HTR-8/SVneo (cell line): ENCODE measurements at places on chromosomes 4 and X.

DNA sequence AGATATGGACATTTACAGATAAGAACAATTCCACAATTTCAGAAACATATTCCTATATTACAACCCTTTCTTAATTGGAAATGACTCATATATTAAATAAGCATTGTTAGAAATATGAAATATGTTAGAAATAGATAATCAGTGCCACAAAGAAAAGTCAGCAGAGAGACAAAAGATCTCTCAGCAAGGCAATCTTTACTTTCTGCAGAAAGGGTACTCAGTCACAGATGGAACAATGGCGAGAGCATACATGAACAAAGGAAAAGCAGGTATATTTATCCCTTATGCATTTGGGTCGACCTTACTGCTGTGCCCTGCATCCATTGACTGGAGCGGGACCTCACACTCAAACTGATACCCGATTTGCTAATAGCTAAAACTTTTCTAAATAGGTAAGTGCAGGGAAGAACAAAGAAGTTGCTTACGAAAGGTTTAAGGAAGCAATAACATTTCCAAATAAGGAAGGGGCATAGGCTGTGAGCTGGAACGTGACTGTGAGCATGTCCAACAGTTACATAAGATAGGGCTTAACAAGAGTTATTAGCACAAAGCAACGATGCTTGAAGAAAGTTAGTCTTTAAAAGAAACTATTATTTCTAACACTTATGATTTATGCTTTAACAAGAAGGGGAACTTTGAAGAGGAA lies 40.8 kb downstream of the MGARP start:
- no peak for DNase-seq

GRCh38 chrX:10538831-10539230 lies 81.6 kb downstream of the MID1 start:
- DNase-seq = no peak

DNA sequence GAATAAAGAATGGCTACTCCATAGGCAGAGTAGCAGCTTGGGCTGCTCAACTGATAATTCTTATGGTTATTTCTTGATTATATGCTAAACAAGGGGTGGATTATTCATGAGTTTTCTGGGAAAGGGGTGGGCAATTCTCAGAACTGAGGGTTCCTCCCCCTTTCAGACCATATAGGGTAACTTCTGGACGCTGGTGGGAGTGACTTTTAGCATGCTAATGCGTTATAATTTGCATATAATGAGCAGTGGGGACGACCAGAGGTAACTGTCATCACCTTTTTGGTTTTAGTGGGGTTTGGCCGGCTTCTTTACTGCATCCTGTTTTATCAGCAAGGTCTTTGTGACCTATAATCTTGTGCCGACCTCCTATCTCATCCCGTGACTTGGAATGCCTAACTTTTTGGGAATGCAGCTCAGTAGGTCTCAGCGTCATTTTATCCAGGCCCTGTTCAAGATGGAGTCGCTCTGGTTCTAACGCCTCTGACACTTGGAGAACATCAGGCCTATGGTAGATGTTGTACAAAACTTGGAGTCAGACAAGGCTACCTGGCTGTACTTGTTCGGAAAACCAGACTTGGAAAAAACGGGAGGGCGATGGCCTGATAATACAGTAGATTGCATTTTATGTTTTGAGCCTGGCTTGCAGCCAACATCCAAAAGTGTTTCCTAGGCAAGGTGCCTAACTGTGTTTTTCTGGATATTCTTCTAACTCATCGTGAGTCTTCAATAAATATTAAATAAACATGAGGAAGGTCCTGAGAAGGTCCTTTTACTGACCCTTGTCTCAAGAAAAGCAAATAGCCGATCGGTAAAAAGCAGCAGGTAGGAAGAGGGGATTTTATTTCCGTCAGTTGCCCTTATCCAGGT lies 1.8 kb upstream of the TMEM164 start:
- DNase-seq = no peak

- DNase-seq = no peak
Observed at GRCh38 chrX:572538-573124, 58.0 kb upstream of the SHOX start.

DNA sequence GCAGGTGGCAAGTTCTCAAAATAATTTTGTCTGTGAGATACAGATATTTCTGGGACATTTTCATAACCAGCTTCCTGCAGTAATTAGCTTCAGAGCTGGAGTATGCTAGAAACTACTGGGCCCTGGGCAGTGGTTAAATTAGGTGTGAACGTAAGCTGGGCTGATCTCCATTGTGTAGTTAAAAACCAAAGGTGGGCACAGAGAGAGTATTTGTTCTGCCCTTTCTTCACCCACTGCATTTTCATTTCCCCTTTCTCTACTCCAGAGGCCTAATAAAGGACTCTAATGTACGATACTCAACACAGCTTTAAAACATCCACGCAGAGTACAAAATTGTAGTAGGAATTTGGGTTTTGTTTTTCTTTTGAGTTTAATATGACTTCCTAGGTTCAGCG lies 252.7 kb downstream of the SPRY1 start:
- no peak for DNase-seq

DNA sequence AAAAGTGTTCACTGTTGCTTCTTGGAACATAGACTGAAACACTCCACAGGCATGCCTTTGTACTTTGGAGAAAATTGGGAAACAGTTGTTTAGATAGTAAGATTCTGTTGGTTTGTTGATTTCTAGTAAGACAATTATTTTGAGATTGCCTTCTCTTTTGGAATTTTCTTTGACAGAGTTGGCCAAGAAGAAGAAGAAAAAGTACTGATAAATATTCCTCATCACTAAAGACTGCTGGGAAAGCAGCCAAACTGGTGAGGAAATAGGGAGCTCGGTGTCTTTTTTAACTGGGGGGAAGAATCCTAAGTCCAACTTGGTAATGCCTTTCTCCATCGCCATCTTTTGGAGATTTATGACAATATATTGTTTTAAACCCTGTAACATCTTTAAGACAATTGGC lies 370.7 kb downstream of the GPAT3 start:
- DNase-seq = no peak

DNA sequence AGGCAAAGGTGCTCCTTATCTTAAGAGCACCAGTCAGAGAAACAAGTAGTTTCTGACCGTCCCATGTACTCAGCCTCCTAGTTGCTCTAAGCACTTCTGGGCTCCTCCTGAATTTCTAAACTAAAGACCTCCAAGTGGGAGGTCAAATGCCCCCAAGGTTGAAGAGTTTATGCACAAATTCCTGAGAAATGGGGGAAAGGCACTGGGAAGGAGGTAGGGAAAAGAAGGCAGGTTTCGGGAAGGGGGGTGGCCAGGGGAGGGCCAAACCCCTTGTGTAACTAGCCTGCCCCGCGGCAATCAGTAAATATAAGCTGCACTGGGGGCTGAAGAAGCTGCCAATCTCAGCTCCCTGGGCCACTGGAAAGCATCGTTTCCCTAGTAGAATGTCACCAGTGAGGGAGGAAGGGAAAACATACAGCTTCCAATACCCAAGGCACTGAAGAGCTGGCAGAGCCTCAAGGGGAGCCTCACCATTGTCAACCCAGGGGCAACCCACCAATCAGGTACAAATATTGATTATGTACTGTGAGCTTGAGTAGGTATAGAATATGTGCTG lies 3.4 kb downstream of the FOXO4 start:
- no peak for DNase-seq

DNA sequence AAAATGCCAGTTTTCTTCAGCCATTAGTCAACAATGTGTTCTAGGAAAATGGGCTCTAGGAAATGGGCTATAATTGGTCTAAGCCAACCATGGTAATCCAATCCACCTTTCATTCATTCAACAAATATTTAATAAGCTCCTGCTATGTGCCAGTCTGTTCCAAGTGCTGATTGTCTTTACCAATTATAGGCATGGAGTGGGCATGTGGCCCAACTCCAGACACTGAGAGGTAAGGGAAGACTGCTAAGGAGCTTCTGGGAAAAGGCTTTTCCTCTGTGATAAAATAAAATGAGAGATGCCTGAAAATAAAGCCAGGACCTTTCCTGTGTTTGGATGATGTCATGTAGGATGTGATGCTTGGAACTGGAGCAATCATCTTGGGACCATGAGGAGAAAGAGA lies 43.3 kb downstream of the HOPX start:
- no peak for DNase-seq

- DNase-seq = no peak
Observed at GRCh38 chr4:155638195-155638965, 28.3 kb upstream of the GUCY1A1 start.

DNA sequence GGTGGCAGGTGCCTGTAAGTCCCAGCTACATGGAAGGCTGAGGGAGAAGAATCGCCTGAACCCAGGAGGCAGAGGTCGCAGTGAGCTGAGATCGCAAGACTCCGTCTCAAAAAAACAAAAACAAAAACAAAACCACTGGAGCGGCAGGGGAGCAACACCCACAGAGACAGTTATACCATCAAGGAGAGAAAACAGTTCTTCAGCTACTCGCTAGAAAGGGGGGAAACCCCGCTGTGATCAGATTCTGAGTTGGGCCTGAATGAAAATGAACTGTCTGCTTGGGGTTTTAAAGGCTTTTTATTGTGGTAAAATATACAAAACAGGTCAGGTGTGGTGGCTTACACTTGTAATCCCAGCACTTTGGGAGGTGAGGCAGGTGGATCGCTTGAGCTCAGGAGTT lies 16.8 kb upstream of the IRAK1 start:
- DNase-seq = no peak
